Stimulated activated CD4-positive, alpha-beta T cell treated with anti-CD3 and anti-CD28 coated beads, Interleukin-15, amount 100 ng/mL, for 24 hours (primary cell): ENCODE measurements at places on chromosomes 12 and 14.

DNA sequence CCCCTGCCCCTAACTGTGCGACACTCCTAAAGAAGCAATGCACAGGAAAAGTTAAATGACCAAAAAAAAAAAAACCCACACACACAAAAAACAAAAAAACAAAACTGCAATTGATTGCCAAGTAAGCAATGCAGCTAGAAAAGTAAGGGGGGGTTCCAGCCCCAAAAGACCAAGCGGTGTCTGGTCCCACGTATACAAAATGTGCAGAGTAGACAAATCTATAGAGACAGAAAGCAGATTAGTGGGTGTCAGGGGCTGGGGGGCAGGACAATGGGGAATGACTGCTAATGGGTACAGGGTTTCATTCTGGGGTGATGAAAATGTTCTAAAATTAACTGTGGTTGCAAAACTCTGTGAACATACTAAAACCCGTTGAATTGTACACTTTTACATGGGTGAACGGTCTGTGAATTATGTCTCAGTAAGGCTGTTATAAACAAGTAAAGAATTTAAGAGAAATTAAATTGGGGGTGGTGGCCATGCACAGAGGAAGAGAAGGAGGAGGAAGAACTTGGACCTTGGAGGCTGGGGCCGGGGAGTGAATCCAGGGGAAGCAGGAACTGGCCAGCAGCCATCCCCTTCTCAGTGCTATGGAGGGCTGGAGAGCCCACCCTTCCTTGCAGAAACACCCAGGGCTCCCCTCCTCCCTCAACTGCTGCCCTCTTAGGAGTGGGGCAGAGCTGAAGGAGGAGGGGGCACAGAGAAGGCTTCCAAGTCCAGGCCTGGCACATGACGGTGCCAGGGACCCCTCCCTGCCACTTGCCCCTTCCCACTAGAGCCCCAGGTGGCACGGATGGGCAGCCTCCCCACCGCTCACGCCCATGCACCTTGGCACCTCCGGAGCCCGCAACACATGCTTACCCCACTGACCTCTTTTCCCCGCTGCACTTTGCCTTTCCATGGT, 45.4 kb downstream of the KDM2B start:
- DNase-seq, result no peak

GRCh38 chr12:64080319-64081007, 141.6 kb downstream of the KICS2 start:
- no peak for DNase-seq

GRCh38 chr12:52266514-52266913, 7.9 kb upstream of the KRT86 start:
- DNase-seq, result no peak

- DNase-seq, result no peak
Measured at GRCh38 chr12:41768456-41768855, 376.2 kb downstream of the GXYLT1 start.

GRCh38 chr12:10033783-10034545, 3.5 kb downstream of the CLEC9A start:
- no peak for DNase-seq

GRCh38 chr12:53325511-53326061, 4.2 kb upstream of the AAAS start:
- peak; percentile 52 for DNase-seq

DNA sequence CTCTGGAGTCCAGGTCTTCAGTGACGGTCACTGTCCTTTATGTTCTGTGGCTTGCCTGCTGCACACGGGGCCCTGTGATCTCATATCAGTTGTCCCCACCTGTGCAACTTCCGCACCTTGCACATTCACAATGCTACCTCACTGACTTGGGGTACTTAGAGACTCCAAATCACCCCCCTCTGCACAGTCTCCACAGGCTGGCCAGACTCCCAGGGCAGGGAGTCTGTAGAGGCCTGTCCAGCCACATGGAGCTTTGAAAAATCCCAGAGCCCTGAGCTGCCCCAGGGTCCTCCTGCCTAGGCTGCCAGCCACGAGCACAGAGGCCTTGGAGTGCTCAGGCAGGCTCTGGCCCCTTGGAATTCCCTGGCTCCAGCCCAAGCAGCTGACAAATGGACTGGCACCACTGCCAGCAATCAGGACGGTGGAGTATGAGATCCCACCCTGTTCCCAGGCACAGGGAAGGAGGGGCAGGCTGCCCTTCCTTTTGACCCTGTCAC, 26.4 kb downstream of the CMKLR1 start:
- no peak for DNase-seq

GRCh38 chr14:51202914-51203665, 37.0 kb upstream of the TMX1 start:
- no peak for DNase-seq

- DNase-seq, result no peak
Measured at GRCh38 chr12:25811656-25812126, 146.8 kb upstream of the RASSF8 start.

- DNase-seq, result no peak
Measured at GRCh38 chr12:612293-612692, 51.0 kb downstream of the NINJ2 start.

GRCh38 chr12:62841846-62842245, 93.1 kb downstream of the PPM1H start:
- no peak for DNase-seq

DNA sequence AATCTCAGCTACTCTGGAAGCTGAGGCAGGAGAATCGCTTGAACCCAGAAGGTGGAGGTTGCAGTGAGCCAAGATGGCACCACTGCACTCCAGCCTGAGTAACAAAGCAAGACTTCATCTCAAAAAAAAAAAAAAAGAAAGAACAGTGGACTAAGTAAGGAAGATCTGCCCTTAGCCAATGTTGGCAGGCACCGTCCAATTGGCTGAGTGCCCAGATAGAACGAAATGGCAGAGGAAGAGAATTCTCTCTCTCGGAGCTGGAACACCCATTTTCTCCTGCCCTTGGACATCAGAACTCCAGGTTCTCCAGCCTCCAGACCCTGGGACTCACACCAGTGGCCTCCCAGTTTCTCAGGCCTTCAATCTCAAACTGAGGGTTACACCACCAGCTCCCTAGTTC, 49.9 kb downstream of the ESR2 start:
- no peak for DNase-seq

GRCh38 chr14:68271913-68272391, 452.4 kb downstream of the RAD51B start:
- DNase-seq, result no peak

- DNase-seq, result peak; percentile 33
Measured at GRCh38 chr12:96501133-96501761, 11.9 kb downstream of the CFAP54 start.

- no peak for DNase-seq
Measured at GRCh38 chr12:52317468-52318052, 3.6 kb downstream of the KRT83 start.

- no peak for DNase-seq
Measured at GRCh38 chr12:6839482-6840201, 1.1 kb upstream of the GNB3 start.

- no peak for DNase-seq
Measured at GRCh38 chr12:46402941-46403718, 30.6 kb upstream of the SLC38A2 start.

DNA sequence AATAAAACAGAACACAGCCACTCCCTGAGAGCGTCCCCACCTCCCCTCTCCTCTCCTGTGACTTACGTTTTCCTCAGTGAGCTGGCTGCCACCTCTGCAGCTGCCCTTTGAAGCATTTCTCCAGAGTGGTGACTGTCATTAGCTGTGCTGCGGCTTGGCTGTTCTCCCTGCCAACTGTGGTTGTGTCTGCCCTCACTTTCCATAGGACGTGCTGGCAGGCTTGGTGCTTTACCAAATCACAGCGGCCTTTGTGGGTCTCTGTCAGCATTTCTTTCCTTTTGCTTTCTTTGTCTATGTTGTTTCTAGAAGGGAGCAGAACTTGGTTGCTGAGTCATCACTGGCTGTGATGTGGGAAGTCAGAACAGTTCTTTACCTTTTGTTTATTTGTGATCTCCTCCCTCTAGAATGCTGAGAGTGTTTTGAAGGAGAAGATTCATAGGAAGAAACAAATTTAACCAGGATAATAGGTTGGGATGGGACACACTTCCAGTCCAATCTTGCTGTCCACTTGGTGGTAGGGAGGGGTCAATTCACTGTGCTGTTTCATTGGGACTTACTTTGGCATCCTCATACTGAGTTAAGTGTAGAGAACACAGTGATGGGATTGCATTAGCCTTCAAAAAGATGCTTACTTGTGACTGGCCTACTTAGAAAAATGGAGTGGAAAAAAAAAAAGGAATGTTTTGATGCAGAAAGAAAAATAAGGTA, 88.2 kb downstream of the TMX1 start:
- DNase-seq, result peak; percentile 61

- DNase-seq, result peak; percentile 59
Measured at GRCh38 chr12:49358483-49359141, 8.7 kb upstream of the SPATS2 start.

DNA sequence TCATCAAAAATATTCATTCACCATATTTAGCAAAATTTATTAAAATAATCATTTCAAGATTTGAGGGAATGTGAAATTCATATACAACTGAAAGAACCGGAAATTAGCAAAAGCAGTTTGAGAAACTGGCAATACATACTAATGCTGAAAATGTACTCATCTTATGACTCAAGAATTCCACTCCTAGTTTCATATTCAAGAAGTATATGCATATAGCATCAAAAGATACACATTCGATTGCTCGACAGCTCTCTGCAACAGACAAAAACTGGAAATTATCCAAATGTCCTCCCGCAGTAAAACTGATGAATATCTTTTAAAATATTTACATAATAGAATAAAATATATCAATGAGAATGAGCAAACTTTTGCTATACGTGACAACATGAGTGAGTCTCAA, 189.2 kb upstream of the MGAT4C start:
- DNase-seq, result no peak

GRCh38 chr12:93373961-93374656, 3.6 kb upstream of the NUDT4 start:
- no peak for DNase-seq

DNA sequence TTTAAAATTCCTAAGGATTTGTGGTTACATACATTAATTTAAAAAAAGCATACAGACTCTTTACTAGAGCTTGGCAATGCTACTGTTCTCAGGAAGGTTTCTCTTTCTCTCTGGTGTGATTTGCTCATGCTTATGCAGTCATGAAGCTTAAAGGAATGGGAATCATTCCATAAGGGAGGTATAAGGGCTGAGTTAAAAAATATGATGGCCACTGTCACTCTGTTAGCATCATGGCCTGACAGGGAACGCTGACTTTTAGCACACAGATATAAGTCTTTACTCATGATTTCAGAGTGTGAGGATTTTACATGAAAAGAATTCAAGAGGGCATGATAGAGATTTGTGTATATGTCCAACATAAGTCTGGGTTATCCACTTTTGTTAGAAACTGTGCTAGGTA, 3.8 kb downstream of the MYF5 start:
- no peak for DNase-seq

DNA sequence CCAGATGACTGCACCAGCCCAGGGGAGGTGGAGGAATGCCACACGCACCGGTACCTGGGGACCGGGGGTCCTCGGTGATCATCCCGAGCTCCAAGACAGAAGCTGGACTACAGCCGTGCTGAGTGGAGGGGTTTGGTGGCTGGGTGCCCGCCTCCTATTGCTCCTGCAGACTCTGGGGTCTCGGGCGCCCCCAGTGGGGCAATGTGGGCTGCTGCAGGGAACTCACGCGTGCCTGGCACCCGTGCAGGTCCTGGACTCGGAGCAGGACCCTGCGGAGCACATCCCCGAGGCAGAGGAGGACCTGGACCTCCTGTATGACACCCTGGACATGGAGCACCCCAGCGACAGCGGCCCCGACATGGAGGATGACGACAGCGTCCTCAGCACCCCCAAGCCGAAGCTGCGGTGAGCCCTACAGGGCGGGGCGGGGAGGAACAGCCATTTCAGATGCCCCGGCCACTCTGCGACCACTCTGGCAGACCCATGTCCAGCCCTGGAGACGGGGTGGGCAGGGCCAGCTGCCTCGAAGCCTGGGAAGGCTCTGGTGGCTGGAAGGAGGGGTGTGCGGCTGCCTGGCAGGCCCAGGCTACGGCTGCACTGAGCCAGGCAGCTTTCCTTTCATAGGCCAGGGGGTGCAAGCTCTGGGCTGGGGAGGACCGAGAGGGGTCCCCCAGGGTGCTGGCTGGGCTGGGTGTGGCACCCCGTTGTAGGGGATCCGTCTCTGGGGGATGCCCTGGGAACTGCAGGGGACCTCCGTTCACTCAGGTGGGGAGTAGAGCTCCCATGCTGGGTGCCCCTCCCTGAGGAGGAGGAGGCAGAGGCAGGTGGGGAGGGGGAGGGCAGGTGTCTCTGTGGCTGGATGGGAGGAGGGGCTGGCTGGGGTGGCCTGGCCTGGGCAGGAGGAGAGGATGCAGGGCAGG, 21.6 kb upstream of the TEX22 start:
- no peak for DNase-seq

DNA sequence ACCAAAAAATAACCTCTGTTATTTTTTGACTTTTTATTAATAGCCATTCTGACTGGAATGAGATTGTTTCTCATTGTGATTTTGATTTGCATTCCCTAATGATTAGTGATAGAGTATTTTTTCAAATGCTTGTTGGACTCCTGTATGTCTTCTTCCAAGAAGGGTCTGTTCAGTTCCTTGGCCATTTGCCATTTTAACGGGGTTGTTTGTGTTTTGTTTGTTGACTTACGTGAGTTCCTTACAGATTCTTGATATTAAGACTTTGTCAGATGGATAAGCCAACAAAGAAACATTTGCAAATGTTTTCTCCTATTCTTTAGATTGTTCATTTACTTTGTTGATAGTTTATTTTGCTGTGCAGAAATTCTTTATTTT, 651.6 kb upstream of the LRFN5 start:
- DNase-seq, result no peak
